ENCODE measurements at places on chromosomes 2 and 18.

GRCh38 chr2:27003857-27004256 is 28.9 kb upstream of the TMEM214 start:
- DNase-seq: no peak

DNA sequence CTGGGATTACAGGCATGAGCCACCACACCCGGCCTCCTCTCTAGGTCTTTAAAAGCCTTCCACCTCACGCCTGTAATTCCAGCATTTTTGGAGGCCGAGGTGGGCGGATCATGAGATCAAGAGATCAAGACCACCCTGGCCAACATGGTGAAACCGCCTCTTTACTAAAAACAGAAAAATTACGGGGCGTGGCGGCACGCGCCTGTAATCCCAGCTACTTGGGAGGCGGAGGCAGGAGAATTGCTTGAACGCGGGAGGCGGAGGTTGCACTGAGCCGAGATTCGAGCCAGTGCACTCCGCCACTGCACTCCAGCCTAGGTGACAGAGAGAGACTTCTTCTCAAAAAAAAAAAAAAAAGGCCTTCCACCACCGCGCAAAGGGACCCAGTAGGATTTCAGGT is 1.3 kb upstream of the FAM117B start:
- no peak for DNase-seq

GRCh38 chr2:137115081-137115794 is 349.9 kb downstream of the THSD7B start:
- DNase-seq: no peak

DNA sequence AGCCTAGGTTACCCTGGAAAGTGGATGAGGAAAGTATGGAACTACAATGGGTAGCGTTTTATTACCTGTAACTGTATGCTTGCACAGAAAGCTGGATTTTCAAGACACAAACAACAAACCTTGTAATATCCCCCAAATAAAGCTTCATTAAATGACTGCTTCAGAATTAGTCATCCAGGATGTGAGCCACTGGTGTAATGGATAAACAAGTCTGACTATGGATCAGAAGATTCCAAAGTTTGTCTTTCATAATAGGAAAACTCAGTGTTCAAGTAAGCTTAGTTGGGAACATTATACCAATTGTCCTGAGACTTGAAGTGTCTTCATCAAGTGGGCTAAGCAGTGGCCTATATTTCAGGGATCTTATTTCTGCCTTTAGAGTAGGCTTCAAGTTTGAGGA is 518.8 kb downstream of the LRP1B start:
- no peak for DNase-seq

- no peak for DNase-seq
Observed at GRCh38 chr18:10707294-10707693, 181.5 kb downstream of the NAPG start.

DNA sequence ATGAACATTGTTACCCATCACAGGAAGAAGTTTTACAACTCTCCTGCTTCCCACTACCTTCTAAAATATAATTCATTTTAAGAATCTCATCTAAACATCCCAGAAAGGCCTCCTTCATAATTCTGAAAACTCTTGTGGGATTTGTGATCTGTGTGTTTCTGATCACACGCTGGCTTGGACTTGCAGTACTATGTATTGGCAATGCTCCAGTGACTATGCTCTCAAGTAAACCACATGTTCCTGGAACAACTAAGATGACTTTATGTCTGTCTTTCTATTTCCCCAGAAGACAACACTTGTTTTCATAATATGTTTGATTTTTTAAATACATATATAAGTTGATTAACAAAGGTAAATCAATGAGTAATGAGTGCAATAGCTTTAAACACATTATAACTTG is 376.6 kb upstream of the NETO1 start:
- no peak for DNase-seq

DNA sequence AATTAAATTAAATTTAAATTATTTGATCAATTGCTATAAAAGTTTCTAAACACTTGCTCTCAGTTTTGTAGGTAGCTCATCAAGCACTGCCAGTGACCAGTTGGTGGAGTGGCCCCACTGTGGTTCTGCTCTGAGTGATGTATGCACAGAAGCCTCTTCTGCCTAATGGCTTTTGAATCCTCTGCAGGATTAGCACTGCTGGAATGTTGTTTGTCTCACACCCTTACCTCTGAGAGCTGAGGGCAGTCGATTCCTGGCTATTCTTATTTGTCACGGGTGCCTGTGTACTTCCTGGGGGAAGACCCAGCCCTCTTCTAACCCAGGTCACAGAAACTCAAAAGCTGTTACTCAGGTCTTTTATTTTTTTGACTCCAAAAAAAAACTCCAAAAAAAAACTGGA is 9.5 kb downstream of the CAPN14 start:
- no peak for DNase-seq

GRCh38 chr18:39571511-39571910 is 2005.9 kb upstream of the CELF4 start:
- DNase-seq: no peak

GRCh38 chr2:216363221-216363620 is 9.1 kb downstream of the MARCHF4 start:
- no peak for DNase-seq

DNA sequence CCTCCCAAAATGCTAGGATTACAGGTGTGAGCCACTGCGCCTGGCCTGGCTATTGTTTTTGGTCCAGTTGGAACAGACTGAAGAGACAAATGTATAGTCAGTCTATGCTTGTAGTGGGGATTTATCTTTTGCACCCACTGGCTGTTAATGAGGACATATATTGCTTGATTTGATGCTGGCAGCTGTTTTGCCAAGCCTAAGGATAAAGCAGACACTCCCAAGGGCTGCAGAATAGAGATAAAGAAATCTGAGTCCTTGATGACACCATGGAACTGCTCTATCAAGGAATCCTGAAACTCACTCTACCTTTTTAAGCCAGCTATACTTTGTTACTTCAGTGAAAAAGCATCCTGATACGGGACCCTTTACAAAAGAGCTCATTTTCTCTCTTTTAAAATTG is 43.1 kb upstream of the ENOSF1 start:
- DNase-seq: no peak

GRCh38 chr2:98127229-98127989 is 40.4 kb downstream of the VWA3B start:
- no peak for DNase-seq

- DNase-seq: no peak
Observed at GRCh38 chr18:63834471-63835113, 52.9 kb upstream of the SERPINB2 start.
